ENCODE measurements at places on chromosomes 2 and 18. TPM values are rescaled to one million over a fixed set of nuclear protein-coding genes. Genes with fewer than 3 reads are reported as not detected.

Gene PDCD1
- total RNA-seq = 0.15 TPM

Gene IL37
- not detected for total RNA-seq

DNA sequence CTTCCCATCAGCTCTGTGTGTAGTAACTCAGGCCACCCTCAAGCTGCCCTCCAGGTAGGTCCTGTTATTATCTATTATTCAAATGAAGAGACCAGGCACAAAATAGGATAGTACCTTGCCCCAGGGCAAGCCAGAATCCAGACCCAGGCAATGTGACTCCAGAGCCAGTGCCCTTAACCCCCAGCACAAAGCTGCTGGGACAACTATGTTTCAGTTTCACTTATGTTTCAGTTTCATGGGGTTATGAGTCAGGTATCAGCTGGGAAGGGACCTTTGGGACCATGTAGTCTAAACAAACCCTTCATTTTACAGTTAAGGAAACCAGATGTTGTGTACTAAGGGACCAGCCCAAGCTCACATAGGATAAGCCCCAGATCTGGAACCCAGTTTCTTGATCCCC, 10.0 kb downstream of the HK2 start:
- no peak for DNase-seq

DNA sequence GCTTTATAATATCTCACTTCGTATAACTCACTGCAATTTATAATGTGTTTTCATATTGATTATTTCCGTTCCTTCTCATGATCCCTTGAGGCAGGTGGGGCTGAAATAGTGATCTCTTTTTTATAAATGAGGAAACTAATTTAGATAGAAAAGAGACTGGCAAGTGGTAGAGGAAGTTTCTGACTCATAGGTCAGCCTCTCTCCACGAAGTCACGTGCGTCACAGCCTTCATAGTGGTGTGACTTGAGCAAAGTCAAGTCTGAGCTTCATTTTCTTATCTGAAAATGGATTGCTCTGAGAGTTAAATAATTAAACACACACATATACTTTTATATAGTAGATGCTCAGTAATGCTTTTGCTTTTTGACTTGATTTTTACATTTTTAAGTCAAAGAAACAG, 19.9 kb downstream of the ABCG5 start:
- no peak for DNase-seq

GRCh38 chr18:31129398-31130115, 27.3 kb upstream of the DSC2 start:
- DNase-seq = no peak

DNA sequence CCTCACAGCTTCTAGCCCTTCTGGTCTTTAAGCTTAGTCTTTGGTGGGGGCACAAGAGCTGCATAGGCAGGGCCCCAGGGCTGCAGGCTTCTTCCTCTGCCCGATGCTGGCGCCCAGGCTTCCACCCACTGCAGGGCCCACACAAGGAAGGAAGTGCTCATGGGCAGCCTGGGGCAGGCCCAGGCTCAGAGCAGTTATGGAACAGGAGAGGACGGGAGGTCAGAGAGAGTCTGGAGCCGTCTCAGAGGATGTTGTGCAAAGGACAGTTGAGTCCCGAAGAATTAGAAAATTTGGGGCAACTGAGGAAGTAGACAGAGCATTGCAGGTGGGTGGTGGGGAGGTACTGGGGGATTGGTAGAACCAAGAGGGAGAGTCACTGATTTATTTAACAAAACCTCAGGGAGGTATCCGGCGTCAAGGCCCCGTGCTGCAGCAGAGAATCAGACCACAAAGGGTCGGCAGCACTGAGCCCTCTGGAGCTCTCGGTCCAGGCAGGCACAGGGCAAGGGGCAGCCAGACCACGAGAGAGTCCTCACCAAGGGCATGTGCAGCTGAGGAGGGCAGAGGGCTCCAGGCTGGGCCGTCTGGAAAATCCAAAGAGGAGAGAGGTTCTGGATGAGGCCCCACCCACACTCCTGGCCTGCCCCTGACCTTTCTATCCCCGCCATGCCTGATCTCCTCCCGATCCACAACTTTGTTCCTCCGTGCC, 110.8 kb upstream of the GLI2 start:
- no peak for DNase-seq
